Upper lobe of right lung (tissue), 1 donor: ENCODE measurements at places on chromosomes 7 and 10. TPM values are rescaled to one million over a fixed set of nuclear protein-coding genes. Genes with fewer than 3 reads are reported as not detected.
A peak's percentile ranks its signal among the peaks of the same experiment; 100 is the strongest.

DNA sequence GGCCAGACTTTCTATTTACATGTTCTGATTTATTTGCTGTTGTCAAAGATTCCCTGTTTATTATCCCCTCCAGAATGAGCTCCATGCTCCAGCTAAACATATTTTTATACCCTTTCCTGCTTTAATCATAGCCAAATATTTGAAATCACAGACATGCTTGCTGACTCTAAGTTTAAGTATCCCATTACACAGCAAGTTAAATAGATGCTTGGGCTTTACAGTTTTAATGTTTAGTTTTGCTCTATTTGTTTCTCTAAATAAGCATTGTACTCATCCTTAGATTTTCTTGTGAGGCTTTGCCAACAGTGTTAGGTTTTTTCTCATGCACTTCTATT lies 196.8 kb downstream of the TAX1BP1 start:
- no peaks in the 10 kb centered on the region for H3K27me3 ChIP-seq
- H3K36me3 ChIP-seq = no peaks in the 10 kb centered on the region
- H3K4me3 ChIP-seq = no peak overlapping the region

DNA sequence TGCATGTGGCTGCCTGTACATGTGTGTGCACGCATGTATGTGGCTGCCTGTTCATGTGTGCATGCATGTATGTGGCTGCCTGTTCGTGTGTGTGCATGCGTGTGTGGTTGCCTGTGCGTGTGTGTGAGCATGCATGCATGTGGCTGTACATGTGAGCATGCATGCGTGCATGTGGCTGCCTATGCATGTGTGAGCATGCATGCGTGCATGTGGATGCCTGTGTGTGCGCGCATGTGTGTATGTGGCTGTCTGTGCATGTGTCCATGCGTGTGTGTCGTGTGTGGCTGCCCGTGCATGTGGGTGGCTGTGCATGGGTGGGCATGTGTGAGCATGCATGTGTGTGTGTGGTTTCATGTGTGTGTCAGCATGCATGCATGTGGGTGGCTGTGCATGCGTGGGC lies 218.3 kb downstream of the ELFN1 start:
- no peaks in the 10 kb centered on the region for H3K4me1 ChIP-seq
- no peak overlapping the region for H3K4me3 ChIP-seq
- DNase-seq = no peak
- H3K27ac ChIP-seq = no peak overlapping the region
- H3K27me3 ChIP-seq = no peaks in the 10 kb centered on the region
- H3K36me3 ChIP-seq = no peaks in the 10 kb centered on the region

GRCh38 chr7:43328785-43329380 lies 216.4 kb downstream of the HECW1 start:
- H3K4me3 ChIP-seq = no peak overlapping the region
- no peak for DNase-seq

GRCh38 chr7:33936503-33936902 lies 31.2 kb downstream of the BMPER start:
- H3K27me3 ChIP-seq = no peaks in the 10 kb centered on the region
- H3K27ac ChIP-seq = no peak overlapping the region
- no peak for DNase-seq
- no peaks in the 10 kb centered on the region for H3K36me3 ChIP-seq
- no peak overlapping the region for H3K4me3 ChIP-seq

DNA sequence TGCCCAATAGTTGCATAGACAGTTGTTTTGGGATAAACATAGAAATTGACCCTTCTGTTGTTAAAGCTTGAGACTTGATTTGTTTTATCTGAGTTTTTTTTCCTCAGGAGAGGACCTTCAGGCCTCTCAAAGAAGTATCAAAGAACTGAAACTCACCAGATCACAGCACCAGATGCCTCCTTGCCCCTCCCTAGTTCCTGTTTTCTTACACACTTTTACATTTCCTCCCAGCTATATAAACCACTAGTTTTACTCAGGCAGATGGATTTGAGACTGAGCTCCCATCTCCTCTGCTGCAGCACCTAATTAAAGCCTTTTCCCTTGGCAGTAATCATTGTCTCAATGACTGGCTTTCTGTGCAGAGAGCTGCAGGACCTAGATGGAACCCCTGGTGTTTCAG lies 150.6 kb upstream of the NRG3 start:
- DNase-seq = no peak
- H3K4me1 ChIP-seq = no peaks in the 10 kb centered on the region
- no peak overlapping the region for H3K27ac ChIP-seq
- H3K36me3 ChIP-seq = no peaks in the 10 kb centered on the region

DNA sequence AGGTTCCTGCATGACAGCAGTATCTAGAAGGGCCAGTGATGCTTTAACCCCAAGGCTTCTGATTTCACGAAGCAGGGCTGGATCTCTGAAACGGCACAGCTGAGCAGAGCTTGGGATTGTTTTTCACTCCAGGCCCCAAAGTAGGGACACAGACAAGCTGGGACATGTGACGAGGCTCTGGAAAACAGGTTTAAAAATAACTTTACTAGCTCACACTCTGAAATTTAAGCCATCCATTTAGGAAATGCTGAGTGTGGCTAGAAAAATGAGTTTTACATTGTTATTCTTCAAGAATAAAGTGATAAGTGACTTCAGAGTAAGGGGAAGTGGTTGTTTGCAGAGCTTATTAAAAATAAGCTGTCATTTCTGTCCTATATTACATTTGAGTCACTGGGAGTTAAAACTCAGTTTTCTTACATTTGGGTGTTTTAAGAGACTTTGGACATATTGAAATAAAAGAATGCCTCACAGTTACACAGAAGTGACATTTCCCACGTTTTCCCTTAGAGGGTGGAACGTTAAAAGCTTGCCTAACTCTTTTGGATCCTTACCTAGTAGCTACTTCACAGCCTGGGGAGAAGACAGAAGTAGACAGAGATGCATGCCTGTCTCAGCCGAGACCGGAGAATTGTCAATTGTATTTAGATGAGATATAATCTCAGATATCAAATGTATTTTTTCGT lies 107.8 kb downstream of the GALNT17 start:
- H3K4me1 ChIP-seq = no peaks in the 10 kb centered on the region
- no peaks in the 10 kb centered on the region for H3K36me3 ChIP-seq
- no peak overlapping the region for H3K4me3 ChIP-seq
- H3K27ac ChIP-seq = no peak overlapping the region
- no peaks in the 10 kb centered on the region for H3K27me3 ChIP-seq
- no peak for DNase-seq

GRCh38 chr10:5573968-5574641 lies 49.3 kb downstream of the CALML3 start:
- DNase-seq = peak; percentile 56
- no peak overlapping the region for H3K27ac ChIP-seq
- H3K27me3 ChIP-seq = no peaks in the 10 kb centered on the region
- H3K36me3 ChIP-seq = no peaks in the 10 kb centered on the region

DNA sequence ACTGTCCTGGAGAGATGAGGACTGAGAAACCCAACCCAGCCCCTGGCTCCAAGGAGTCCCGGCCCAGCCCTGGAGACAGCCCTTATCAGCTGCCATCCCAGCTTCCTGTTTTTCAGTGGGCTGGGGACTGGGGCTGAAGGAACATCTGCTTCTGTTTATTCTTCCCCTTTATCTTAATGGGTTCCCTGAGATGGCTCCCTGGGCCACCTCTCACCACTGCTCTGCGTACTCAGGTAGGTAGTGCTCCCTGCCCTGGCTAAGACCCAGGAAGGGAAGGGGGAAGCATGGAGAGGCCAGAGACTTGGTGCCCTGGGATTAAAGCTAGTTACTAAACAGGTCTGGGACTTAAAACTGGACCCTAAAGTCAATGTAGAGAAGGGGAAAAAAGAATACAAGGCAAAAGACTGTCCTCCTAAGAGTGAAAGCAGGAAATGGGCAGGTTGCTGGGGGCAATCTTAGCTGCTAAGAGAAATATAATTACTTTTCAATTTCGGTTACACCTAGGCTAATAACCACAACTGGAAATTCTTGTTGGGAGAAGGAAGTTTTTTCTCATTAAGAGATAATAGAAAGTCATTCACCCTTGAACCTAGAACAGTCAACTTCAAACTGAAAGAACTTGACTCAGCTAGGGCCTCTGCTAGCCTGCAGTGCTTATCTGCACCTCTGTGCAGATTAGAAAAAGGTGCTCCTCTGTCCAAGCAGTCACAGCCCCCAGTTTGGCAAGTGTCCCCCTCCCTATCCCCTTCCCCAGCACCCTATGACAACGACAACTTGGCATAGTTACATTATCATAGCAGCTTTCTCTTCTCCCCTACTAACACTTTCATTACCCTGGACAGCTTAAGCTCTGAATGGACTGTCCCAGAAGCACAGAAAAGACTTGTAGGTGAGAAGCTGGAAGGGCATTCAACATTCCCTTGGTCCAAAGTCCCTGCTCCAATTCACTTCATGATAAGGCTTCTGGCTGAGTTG lies 65.6 kb upstream of the KDM7A start:
- H3K27me3 ChIP-seq = no peaks in the 10 kb centered on the region
- H3K4me1 ChIP-seq = peaks cover 7% of the 10 kb centered on the region
- no peak overlapping the region for H3K4me3 ChIP-seq
- no peak overlapping the region for H3K27ac ChIP-seq

- DNase-seq = no peak
- H3K4me1 ChIP-seq = peaks cover 13% of the 10 kb centered on the region
- no peak overlapping the region for H3K4me3 ChIP-seq
- H3K27me3 ChIP-seq = peaks cover 26% of the 10 kb centered on the region
Measured at GRCh38 chr7:21547501-21547900, 4.7 kb downstream of the DNAH11 start.

GRCh38 chr7:47688311-47689100 lies 106.6 kb upstream of the TNS3 start:
- H3K4me3 ChIP-seq = no peak overlapping the region
- H3K27me3 ChIP-seq = no peaks in the 10 kb centered on the region
- DNase-seq = no peak
- H3K27ac ChIP-seq = no peak overlapping the region

GRCh38 chr10:121154846-121155245 lies 303.7 kb downstream of the WDR11 start:
- no peak overlapping the region for H3K27ac ChIP-seq
- no peak overlapping the region for H3K4me3 ChIP-seq
- H3K4me1 ChIP-seq = peaks cover 19% of the 10 kb centered on the region
- no peaks in the 10 kb centered on the region for H3K27me3 ChIP-seq
- DNase-seq = no peak
- no peaks in the 10 kb centered on the region for H3K36me3 ChIP-seq

DNA sequence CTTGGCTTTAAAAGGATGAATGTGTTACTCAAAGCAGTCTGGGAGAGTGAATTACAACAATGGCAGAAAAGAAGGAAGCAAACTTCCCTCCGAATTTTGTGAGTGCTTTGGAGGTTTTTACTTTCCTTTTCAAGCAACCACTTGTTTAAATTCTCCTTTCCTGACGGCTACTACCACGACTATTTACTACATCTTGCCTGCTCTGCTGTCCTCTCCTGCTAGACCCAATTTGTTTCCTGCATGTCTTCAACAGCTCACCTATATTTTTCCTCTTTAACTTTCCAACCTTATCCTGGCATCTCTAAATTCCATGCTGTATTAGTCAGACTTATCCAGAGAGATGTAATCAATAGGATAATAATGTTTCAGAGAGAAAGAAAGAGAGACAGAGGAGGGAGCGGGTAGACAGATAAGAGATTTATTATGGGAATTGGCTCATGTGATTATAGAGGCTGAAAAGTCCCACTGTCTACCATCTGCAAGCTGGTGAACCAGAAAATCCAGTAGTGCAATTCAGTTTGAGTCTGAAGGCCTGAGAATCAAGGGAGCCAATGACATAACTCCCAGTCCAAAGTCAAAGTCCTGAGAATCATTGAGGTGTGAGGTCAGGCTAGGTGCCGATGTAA lies 42.8 kb upstream of the SLC13A1 start:
- H3K4me1 ChIP-seq = no peaks in the 10 kb centered on the region
- H3K27me3 ChIP-seq = no peaks in the 10 kb centered on the region
- no peak overlapping the region for H3K27ac ChIP-seq
- H3K36me3 ChIP-seq = no peaks in the 10 kb centered on the region
- H3K4me3 ChIP-seq = no peak overlapping the region

NKX2-3 gene
- total RNA-seq = 0.26 TPM

HTR5A gene
- not detected for total RNA-seq

ITGB8 gene
- 4.6 TPM for total RNA-seq

WIPF3 gene
- 0.67 TPM for total RNA-seq

MRLN gene
- not detected for total RNA-seq

RAB19 gene
- 2.9 TPM for total RNA-seq

INA gene
- total RNA-seq = not detected

GGCT gene
- total RNA-seq = 25.6 TPM

SLC18A3 gene
- total RNA-seq = not detected
